ENCODE measurements at places on chromosomes 7 and 10.

DNA sequence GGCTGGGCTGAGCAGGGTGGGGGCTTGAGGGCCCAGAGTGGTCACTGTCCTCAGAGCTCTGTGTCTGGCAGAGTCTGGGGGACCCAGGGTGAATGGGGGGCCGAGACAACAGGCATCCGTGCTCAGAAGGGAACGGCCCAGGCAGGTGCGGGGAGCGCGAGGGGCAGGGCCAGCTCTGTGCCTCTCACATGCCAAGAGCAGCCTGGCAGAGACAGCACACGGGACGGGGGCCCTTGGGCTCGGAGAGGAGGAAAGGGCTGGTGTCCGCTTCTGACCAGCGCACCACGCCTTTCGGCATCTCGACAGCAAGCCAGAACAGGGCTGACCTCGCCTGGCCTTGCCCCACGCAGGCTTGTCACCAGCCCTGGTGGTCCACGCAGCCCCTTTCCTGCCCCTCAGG is 13.4 kb downstream of the AMZ1 start:
- DNase-seq = no peak

DNA sequence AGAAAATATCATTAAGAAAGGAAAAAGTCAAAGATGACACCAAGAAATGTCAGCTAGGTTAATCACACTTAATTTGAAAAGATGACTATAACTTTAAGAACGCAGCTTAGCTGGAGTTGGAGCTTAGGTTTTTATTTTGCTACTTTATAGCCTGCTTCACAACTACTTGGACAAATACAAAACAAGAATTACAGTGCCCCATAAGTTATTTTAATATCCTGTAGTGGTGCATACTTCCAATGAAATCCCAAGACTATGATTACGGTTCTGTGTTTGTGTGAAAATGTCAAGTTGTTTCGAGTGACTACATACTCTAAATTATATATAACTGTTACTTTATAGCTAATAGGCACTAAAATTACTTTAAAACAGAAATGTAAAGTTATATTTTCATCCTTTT is 244.6 kb upstream of the MGMT start:
- DNase-seq = no peak

- no peak for DNase-seq
Measured at GRCh38 chr7:45970454-45970853, 49.4 kb upstream of the IGFBP3 start.

- no peak for DNase-seq
Measured at GRCh38 chr7:32477649-32477980, 12.6 kb downstream of the LSM5 start.

DNA sequence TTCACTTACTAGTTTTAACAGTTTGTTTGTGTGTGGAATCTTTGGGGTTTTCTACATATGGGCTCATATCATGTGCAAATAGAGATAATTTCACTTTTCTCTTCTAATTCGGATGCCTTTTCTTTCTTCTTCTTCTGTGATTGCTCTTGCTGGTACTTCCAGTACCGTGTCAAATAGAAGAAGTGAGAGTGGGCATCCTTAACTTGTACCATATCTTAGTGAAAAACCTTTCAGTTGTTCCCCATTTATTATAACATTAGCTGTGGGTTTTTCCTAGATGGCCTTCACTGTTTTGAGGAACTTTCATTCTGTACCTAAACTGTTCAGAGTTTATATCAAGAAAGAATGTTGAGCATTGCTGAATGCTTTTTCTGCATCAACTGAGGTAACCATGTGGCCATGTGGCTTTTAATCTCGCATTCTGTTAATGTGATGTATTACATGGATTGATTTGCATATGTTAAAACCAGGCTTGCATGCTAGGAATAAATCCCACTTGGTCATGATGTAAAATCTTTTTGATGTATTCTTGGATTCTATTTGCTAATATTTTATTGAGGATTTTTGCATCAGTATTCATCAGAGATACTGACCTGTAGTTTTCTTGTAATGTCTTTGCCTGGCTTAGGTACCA is 78.7 kb downstream of the FAM107B start:
- no peak for DNase-seq

- DNase-seq = no peak
Measured at GRCh38 chr7:74449144-74449543, 4.6 kb upstream of the GTF2IRD1 start.

DNA sequence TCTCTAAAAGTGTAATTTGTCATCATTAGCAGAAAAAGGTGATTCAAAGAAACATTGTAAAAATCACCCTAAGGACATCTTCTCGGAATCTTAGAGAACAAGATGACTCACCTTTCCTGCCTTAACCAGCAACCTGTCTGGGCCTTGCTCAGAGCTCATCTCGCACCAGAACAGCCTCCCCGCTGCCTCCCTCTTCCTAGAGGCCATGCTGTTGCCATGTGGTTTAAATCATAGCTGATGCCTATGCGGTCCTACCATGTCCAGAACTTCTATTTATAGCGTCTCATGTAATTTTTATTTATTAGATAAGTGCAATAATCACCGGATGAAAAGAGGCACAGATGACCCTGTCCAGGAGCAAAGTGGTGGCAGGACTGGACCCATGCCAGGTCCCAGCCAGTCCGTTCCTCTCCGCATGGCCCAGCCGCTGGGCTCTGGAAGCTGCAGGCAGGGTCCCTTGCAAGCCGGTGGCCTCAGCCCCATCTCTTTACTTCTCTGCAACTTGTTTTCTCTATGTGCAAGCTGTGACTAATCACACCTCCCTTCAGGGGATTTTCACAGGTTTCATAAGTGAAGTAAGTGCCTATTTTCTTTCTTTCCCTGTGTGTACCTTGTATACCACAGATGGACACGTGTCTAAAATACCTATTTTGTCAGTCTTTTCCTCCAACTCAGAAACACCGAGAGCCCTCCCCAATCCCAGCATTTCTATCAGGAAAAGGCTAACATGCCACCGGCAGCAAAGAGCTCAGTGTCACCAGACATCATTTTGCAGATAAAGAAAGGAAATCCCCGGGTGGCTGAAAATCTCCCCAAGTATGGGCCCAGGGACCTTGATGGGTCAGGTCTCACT is 27.1 kb downstream of the KLF6 start:
- DNase-seq = no peak

- DNase-seq = no peak
Measured at GRCh38 chr7:72032934-72033333, 379.2 kb downstream of the CALN1 start.

GRCh38 chr7:78020874-78021249 is 222.3 kb downstream of the PHTF2 start:
- no peak for DNase-seq

GRCh38 chr7:47897831-47898230 is 50.4 kb downstream of the PKD1L1 start:
- DNase-seq = no peak

DNA sequence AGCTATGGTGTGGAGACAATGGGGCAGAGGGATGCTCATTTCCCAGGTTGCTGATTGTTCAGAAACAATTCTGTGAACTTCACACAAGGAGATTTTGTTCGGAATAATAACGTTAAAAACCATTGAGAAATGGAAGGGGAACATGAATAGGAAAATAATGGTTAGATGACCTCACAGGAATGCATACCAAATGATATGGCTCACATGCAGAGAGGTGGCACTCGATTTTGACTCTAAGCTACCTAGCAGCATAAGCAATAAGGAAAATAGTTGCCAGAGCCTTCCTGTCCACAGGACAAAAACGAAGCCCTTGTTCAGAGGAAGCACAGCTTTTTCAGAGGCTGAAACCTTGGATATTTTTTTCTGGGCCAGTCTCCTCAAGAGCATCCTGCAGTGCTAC is 293.1 kb downstream of the ZEB1 start:
- no peak for DNase-seq

DNA sequence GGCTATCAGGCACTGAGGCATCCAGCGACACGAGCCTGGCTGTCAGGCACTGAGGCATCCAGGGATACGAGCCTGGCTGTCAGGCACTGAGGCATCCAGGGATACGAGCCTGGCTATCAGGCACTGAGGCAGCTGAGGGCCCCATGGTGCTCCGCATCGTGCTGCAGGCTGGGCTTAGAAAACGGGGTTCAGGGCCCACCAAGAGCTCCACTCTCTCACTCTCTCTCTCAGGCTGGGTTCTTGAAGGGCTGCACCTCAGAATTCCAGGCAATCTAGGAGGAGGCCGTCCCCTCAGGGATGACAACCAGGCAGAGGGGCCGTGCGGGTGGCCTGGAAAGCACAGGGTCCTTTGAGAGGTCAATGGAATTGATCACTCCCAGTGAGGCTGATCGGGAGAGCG is 69.0 kb downstream of the CFAP46 start:
- no peak for DNase-seq

- DNase-seq = no peak
Measured at GRCh38 chr10:93027508-93027907, 33.1 kb upstream of the CYP26C1 start.

DNA sequence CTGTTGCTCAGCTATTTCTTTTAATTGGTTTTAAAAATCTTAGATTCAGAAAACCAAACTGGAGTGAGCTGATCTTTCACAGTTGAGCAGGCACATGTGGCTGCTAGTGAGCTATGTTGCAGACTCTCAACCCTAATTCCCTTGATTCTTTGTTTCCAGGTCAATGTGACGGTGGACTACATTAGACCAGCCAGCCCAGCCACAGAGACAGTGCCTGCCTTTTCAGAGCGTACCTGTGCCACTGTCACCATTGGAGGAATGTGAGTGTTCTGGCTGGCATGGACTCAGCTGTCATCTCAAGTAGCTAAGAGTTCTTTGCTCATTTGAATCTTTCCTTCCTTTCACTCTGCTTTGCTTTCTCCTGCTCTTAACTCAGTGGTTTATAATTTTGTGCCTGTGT is 187.1 kb downstream of the LRRC4 start:
- no peak for DNase-seq

GRCh38 chr10:51201947-51202346 is 127.7 kb downstream of the PRKG1 start:
- no peak for DNase-seq

GRCh38 chr10:31299119-31299518 is 19.9 kb upstream of the ZEB1 start:
- DNase-seq = no peak

GRCh38 chr10:132098539-132099388 is 33.0 kb downstream of the JAKMIP3 start:
- no peak for DNase-seq

DNA sequence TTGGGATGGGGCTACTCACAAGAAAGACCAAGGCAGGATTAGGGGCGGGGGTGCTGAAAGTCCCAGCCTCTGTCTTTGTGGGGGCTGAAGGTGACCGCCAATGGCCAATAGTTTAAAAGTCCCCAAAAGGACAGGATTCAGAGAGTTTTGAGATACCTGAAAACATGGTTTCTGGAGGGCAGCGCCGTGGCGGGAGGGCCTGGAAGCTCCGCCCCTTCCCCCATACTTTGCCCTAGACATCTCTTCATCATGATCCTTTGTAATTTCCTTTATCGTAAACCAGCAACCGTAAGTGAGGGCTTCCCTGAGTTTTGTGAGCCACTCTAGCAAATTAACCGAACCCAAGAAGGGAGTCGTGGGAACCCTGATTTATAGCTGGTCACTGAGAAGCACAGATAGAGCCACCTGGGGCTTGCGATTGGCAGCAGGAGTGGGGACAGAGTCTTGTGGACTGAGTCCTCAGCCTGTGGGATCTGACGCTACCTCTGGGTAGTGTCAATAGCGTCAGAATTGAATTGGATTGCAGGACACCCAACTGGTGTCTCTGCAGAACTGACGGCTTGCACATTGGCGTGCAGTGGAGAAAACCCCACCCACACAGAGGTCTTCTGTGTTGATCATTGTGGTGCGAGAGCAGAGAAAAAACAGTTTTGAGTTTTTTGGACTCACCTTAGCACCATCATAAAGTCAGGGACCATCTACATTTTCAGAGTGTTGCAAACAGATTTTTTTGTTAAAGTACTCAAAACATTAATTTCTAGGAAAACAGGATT is 169.3 kb downstream of the USP6NL start:
- no peak for DNase-seq

GRCh38 chr7:107152011-107152410 is 16.8 kb upstream of the HBP1 start:
- DNase-seq = no peak

DNA sequence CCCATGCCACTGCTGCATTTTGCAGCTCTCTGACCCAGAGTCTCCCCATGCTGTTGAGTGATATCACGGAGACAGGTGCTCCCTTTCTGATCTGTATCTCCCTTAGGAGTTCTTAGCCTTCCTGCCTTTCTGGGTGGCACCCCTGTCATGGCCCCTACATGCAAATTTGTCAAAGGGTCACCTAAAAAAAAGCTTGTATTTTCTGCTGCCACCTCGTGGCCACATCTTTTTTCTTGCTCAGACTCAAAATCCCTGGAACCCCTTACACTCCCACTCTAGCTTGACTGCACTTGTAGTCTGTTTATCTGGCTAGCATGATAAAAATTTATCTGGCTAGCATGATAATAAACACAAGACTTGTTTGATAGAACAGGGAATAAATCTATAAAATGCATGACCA is 809.1 kb downstream of the SORCS1 start:
- DNase-seq = no peak

DNA sequence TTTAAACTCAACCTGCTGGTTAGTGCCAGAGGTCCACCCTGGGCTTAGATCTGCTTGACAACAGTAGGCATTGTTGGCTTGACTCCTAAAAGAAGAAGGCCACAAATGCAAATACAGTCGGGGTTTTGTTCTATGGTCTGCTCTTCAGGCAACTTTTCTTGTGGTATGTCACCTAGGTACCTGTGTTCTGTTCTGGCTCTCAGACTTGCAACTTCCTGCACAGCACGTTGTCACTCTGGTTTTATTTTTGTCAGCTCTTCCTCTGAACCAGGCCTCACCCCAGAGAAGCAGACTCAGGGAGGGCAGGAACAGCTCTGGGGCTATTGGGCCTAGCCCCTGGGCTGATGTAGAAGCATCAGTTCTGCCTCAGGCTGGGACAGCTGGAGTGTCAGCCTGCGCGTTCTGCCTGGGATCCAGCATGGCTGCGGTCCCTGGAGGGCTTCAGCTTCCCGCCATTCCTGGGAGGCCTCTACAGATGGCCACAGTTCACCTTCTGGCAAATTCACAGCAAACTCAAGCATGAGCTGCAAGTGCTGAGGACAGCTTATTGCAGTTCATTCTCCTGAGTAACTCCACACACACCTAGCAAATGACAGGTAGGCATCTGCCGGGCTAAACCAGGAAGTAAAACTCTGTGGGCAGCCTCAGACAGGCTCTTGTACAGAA is 11.0 kb upstream of the PDCD4 start:
- DNase-seq = no peak

DNA sequence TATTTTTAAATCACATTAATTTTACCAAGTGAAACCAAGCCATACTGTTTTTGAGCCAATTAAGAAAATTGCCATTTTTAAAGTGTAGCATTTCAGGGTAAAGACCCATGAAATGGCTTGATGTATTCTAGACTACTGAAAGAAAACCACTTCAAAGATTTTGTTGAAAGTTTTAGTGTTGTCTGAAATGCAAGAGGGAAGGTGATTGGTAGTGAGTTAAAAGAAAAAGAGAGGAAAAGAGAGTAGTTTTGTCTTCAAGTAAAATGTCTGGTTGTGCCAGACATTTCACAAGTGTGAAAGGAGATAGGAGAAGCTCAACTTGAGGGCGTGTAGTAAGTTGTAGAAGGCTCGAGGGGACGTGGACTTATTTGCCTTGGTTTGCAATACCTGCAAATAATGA is 41.6 kb downstream of the CALML5 start:
- no peak for DNase-seq

Data from NCI-H446 treated with DMSO at 0.1 percent for 48 hours (cell line).